ENCODE measurements at places on chromosomes 1 and 21.

DNA sequence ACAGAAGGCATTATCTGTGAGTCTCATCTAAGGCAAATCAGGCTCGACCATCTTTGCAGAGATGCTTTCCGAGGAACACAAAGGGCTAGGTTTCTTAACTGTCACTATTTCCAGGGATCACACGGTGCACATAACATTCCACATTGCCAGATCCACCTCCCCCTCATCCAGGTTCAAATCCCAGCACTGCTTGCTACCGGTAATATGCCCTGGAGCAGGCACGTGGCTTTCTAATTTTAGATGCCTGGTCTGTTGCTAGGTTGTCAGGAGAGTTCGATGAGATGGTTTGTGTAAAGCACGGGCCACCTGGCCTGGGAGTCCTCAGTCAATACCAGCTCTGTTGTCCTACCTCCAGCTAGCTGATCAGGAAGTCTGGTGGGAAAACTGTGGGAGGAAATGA is 598.6 kb downstream of the NPHP4 start:
- no peak for DNase-seq

GRCh38 chr1:41277371-41277975 is 35.4 kb upstream of the SCMH1 start:
- DNase-seq, result no peak

- no peak for DNase-seq
Observed at GRCh38 chr21:35075546-35075945, 26.4 kb upstream of the RUNX1 start.

- no peak for DNase-seq
Observed at GRCh38 chr1:234118911-234119310, 214.4 kb downstream of the SLC35F3 start.

- no peak for DNase-seq
Observed at GRCh38 chr1:178536844-178537371, 24.0 kb downstream of the TEX35 start.

- DNase-seq, result peak; percentile 50
Observed at GRCh38 chr1:234972411-234973191, 156.0 kb downstream of the TOMM20 start.

DNA sequence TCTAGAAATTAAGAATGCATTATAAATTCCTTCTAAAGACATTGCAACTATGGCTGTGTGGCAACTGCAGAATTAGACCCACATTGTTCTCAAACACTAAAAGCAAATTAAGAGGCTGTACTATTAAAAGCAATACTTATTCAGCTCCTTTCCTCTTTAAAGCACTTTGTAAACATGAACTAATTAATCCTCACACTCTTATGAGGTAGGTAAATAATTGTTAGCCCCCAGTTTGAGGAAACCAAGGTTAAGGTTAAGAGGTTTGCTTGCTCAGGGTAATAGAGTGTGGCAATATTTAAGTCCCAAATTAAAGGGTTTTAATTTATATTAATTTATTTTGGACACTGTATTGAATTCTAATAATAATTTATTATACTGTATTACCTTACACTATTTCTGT is 553.8 kb downstream of the LRRIQ3 start:
- no peak for DNase-seq

- no peak for DNase-seq
Observed at GRCh38 chr21:20169812-20170576, 828.2 kb upstream of the NCAM2 start.

DNA sequence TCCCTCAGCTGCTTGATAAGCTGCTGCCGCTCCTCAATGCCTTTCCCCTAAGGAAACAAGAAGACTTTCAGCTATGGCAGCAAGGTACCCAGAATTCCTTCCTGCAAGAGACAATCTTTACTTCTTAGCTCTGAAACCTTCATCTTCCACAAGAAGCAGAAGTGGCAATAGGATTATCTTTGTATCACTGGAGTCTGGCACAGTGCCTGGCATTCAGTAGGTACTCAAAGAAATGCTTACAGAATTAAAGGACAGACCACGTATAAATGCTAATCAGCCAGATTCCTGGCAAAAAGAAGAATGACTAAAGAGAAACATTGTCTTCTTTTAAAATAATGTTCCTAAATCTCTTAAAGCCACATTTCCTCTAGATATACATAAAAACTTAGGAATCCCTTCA is 43.7 kb downstream of the SLC27A3 start:
- DNase-seq, result no peak

DNA sequence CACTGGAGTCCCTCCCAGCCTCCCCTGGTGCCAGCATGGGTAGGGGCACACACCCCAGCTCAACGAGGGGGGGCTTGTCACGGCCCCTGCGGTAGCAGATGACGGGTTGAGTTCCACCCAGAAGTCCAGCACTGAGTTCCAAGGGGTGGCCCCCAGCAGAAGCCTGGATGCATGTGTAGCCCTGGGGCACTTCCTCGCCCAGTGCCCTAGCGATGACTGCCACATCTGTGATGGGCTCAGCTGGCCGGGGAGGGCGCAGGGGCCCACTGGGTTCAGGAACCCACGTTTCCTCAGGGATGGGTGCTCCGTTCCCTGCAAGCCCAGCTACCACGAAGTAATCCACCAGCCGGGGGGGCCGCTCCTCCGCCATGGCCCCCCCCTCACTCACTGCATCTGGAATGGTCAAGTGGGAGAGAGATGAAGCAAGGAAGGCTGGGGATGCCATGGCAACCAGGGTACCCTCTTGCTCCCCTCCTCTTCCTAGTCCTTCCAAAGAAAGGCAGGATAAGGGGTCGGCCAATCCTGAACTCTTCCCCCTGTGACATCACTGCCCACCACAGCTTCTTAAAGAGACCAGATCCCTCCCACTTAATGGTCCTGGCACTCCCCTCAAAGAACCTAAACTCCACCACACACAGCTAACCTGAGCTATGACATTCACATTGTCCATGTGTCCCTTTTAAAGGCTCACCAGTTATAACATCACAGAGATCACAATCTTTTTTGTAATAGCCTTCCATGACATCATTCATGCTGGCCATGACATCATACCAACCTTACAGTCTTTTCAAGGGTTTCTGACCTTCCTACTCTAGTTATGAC is 2.3 kb downstream of the DENND4B start:
- DNase-seq, result no peak

GRCh38 chr1:9309991-9310390 is 17.3 kb downstream of the SPSB1 start:
- no peak for DNase-seq

DNA sequence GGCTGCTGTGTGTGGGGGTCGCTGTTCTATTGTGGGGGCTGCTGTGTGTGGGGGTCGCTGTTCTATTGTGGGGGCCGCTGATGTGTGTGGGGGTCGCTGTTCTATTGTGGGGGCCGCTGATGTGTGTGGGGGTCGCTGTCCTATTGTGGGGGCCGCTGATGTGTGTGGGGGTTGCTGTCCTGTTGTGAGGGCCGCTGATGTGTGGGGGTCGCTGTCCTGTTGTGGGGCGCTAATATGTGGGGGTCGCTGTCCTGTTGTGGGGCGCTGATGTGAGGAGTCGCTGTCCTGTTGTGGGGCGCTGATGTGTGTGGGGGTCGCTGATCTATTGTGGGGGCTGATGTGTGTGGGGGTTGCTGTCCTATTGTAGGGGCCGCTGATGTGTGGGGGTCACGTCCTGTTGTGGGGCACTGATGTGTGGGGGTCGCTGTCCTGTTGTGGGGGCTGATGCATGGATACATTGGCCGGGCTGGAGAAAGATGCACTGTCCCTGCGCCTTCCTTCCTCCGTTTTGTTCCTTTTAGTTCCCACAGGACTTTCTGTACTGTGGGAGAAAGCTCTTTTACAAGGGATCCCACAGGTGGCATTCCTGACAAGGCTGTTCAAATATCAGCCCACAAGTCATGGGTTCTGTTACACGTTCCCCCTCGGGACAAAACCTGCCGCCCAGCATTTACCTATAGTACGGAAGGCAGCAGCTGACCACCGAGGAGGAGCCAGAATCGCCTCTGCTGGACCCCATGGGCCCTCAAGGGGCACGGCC is 27.5 kb downstream of the SETD4 start:
- no peak for DNase-seq

- peak; percentile 88 for DNase-seq
Observed at GRCh38 chr1:161069731-161070270, at the start of gene ARHGAP30. TSS of gene ARHGAP30 (minus strand) at chr1:161069891. CDS start at chr1:161069624, 267 bp downstream.

DNA sequence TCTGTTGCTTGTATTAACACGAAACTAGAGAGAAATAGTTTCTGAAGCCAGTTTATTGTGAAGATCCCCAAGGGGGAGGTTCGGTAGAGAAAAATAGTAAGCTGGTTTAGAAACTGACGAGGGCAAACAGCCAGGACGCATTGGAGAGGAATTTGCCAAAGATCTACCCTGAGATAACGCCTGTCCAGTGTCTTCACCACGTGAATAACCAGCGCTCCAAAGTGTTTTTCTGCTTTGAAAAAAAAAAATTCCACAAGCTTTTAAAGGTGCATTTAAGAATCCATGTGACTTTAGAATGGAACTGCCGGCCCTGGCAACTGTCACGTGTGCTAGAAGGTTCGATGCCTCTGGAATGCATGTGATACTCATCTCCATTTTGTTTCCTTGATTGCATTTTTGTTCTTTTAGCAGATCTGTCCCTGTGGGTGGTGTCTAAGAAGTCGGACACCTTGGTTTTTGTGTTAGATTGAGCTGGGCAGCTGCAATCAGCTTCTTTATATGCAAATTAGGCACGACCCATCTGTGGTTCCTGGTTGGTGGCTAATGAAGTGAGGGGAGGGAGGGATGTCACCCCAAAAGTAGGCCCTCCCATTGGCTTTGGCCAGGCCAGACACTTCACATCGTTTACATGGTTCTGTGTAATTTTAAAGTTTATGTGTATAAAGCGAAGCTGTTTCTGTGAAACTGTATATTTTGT is 1.3 kb upstream of the THAP3 start:
- DNase-seq, result no peak

- DNase-seq, result no peak
Observed at GRCh38 chr21:41885341-41886024, 6.3 kb upstream of the PRDM15 start.

- DNase-seq, result no peak
Observed at GRCh38 chr1:89615676-89616598, 17.0 kb upstream of the LRRC8C start.

- DNase-seq, result no peak
Observed at GRCh38 chr1:4612991-4613390, 41.4 kb upstream of the AJAP1 start.

DNA sequence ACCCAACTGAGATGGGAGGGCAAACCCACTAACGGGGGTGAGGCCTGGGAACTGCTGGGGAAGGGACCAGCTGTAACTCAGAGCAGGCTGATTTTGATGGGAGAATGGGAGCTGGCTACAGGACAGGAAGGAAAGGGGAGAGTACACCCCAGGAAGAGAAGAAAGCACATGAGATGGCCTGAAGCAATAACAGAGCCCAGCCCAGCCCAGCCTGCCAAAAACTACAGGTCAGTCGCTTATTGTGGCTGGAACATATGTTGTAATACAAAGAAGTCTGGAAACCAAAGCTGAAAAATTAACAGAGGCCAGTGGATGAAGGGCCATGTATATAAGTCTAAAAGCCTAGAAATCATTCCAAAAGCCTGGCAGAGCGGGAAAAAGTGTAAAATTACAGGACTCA is 1.6 kb downstream of the ITLN2 start:
- no peak for DNase-seq

DNA sequence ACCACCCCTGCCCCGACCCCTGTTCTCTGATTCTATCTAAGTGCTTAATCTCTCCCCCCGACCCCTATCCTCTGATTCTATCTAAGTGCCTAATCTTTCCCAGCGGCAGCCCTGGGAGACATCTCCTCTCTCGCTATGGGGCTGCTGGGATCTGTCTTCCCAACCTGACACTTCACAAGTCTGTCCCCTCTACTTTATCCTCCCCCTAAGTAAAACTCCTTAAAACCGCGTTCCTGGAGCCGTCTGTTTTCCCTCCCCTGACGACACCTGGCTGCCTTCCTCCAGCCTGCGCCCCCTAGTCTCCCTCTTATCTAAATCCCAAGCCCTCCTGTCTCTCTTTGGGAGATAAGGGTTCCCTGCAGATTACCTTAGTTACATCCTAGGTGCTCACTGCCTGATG is 30.5 kb downstream of the EPHB2 start:
- no peak for DNase-seq

DNA sequence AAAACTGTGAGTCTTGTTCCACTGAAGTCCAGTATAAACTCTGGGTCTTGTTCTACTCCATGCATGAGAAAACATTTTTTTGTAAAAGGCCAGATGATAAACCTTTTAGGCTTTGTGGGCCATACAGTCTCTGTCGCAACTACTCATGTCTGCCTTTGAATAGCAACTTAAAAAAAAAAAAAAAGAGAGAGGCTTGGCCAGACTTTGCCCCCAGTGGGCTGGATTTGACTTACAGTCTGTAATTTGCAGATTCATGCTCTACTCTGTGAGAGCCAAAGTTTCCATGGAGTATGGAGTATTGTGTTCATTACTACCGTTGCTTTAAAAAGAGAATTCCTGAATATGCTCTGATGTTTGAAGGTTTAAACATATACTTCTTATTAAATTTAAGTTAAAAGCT is 654.9 kb upstream of the PKN2 start:
- no peak for DNase-seq

DNA sequence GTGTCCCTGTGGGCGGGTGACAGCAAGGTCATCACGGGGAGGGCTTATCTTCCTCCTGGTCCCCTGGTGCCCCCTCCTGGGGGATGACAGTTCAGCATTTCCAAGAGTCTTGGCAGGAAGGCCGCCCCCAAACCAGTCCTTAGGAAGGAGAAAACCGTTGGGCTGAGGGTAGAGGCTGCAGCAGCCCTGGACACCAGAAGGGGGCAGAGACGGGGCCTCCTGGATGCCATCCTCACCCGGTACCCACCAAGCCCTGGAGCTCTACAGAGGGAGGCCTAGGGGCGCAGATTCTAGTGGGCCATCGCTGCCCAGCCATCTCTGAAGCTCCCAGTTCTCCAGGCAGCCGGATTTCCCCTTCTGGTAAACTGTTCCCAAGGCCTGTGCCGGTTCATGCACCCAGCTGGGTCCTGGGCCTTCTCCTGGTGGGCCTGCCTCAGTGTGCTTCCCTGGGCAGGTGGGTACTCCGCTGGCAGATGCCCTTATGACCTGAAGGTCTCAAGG is 14.8 kb upstream of the ZNF669 start:
- peak; percentile 68 for DNase-seq

DNA sequence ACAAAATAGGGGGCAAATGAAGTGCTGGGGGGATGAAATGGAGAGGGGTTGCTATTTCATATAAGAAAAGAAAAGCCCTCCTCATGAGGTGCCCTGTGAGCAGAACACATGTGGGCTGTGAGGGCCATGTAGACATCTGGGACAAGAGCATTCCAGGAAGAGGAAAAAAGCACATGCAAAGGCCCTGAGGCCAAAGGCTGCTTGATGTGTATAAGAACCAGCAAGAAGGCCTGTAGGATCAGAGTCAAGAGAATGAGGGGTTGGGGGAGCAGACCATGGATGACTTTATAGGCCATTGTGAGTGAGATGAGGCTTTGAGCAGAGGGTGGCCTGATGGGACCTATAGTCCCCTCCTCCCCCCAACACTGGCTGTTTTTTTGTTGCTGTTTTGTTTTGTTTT is 7.7 kb upstream of the RAB4A start:
- no peak for DNase-seq

- peak; percentile 84 for DNase-seq
Observed at GRCh38 chr21:34510148-34511142, 1.6 kb downstream of the KCNE1 start.

- no peak for DNase-seq
Observed at GRCh38 chr1:222457084-222457483, 90.8 kb downstream of the HHIPL2 start.

GRCh38 chr21:44709426-44710293 is 1.7 kb downstream of the TSPEAR start:
- DNase-seq, result no peak

- no peak for DNase-seq
Observed at GRCh38 chr1:40976952-40977690, 2.4 kb upstream of the CTPS1 start.

- no peak for DNase-seq
Observed at GRCh38 chr1:2441746-2442145, 29.4 kb upstream of the PEX10 start.
